ENCODE measurements at places on chromosomes 12 and 14.

GRCh38 chr12:25584596-25584995 lies 31.5 kb upstream of the LMNTD1 start:
- no peak for DNase-seq

GRCh38 chr12:85796001-85796400 lies 40.2 kb downstream of the RASSF9 start:
- no peak for DNase-seq

DNA sequence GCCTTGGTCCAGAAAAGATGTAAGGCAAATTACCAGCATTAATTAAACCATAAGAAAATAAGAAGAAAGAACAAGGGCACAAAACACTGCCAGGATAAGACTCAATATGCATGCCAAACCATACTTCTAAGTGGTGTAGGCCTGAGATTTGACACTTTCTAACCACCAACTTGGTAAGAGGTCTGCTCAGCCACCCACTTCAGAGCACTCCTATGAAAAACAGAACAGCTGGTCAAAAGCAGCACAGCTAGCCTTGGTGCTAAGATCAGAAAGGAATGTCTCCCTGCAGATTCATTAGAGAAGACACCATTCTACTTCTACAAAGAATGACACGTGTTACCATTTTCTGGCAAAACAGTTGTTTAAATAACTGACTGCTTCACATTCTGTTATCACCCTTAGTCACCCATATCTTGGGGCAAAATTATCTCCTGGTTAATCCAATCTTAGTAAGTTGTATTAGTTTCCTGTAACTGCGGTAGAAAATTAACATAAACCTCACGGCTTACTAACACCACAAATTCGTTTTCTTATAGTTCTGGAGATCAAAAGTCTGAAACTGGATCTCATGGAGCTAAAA lies 13.2 kb downstream of the RPS6KA5 start:
- no peak for DNase-seq

DNA sequence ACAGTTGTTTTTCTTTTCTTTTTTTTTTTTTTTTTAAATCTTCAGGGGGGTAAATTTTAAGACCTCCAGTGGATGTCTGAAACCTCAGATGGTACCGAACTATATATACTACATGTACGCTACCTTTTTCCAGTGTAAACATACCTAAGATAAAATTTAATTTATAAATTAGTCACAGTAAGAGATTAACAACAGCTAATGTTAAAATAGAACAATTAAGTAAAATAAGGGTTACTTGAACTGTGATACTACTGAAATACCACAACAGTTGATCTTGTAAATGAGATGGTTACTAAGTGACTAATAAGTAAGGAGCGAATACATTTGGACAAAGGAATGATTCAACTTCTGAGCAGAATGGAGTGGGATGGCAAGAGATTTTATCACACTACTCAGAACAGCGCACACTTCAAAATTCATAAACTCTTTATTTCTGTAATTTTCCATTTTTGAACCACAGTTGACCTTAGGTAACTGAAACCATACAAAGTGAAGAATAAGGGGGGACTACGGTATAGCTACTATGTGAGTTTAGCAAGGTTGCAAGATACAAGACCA lies 80.5 kb upstream of the PCED1B start:
- no peak for DNase-seq

All from stimulated activated naive CD8-positive, alpha-beta T cell treated with anti-CD3 and anti-CD28 coated beads, Interleukin-15, Interleukin-2, amounts not matched to agents 100 U/mL and 50 U/mL, for 24 hours (primary cell).